Stimulated activated naive B cell treated with anti-CD40 and anti-IgM and Interleukin-4, amounts not matched to agents 10 μg/mL and 1 μg/mL and 100 μg/mL, for 72 hours (primary cell): ENCODE measurements at places on chromosomes 2 and 18.

DNA sequence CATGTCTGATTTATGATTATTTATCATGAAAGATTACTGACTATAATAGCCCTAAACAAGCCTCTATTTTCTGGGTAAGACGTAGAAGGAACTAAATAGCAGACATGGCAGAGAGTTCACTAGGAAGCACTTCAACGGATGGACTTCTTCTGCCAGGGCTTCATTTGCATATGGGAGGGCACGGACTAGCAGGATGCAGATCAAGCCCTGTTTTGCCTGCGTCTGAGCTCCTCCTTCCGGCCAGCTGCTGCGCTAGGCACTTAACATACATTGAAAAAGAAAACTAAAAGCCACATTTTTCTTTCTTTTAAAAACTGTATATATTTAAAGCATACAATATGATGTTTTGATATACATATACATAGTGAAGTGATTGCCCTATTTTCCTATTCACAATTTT, 340.0 kb upstream of the MEX3C start:
- no peak overlapping the region for H3K4me3 ChIP-seq
- no peak for DNase-seq
- no peaks in the 10 kb centered on the region for H3K4me1 ChIP-seq
- no peak overlapping the region for H3K27ac ChIP-seq

DNA sequence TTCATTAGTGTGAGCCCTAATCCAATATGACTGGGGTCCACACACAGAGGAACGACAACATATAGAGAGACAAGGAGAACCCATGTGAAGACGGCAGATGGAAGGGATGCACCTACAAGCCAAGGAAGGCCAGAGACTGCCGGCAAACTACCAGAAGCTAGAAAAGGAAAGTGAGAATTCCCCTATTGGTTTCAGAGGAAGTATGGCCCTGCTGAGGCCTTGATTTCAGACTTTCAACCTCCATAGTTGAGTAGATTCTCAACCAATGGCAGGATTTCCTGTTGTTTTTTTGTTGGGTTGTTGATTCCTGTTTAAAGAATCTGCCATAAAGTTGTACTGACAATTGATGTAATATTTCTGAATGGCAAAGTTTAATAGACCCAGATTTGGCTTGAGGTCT, 241.5 kb downstream of the SATB2 start:
- no peak for DNase-seq
- no peak overlapping the region for H3K27ac ChIP-seq
- H3K27me3 ChIP-seq = no peaks in the 10 kb centered on the region
- H3K36me3 ChIP-seq = no peaks in the 10 kb centered on the region

- no peak for DNase-seq
- H3K27ac ChIP-seq = no peak overlapping the region
- H3K4me3 ChIP-seq = no peak overlapping the region
- no peaks in the 10 kb centered on the region for H3K36me3 ChIP-seq
Observed at GRCh38 chr2:41084321-41084720, 632.4 kb upstream of the SLC8A1 start.

DNA sequence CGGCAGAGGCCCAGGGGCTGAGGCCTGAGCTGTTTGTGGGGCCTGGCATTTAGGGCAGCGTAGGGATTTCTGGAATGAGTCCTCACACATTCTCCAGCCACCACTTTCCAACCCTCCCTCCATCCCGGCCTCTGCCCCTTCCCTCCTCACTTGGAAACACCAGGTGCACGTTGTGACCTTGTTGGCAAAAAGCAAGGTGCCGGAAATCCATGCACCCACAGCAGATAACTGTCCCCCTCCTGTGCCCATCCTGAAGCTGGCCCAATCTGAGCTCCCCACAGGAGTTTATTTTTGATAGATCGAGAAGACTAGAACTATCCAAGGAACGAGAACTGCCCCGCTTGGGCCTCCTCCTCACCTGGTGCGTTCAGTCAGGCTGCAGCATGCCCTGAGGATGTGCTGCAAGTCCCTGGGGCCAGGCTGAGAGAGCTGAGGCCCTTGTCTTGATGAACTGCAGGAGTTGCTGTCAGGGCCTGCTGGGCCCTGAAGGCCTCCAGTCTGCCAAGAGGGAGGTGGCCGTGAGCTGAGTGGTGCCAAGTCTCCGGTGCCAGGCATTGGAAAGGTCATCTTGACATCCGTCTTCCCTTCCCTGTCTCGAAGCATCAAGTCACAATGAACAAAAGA, 55.8 kb downstream of the CTIF start:
- peaks cover 3% of the 10 kb centered on the region for H3K4me1 ChIP-seq
- no peak for DNase-seq
- no peak overlapping the region for H3K27ac ChIP-seq
- H3K27me3 ChIP-seq = no peaks in the 10 kb centered on the region

DNA sequence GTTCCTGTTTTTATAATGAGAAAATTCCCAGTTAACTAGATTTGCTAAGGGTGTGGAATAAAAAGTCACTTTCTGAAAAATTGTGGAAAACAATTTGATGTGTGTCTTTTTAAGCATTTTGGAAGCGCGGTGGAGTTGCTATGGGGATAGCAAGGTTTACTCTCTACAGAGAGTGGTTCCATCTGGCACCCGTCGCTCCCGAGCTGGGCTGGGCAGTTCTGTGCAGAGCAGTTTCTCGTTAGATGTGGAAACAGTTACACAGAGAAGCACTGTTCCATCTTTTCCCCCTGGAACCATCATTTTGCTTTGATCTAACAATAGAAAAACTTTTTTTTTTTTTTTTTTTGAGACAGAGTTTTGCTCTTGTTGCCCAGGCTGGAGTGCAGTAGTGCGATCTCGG, 17.4 kb downstream of the LDLRAD4 start:
- no peak overlapping the region for H3K4me3 ChIP-seq
- H3K36me3 ChIP-seq = no peaks in the 10 kb centered on the region
- H3K4me1 ChIP-seq = no peaks in the 10 kb centered on the region
- no peaks in the 10 kb centered on the region for H3K27me3 ChIP-seq
- no peak for DNase-seq

- no peak overlapping the region for H3K27ac ChIP-seq
- H3K4me1 ChIP-seq = no peaks in the 10 kb centered on the region
- no peaks in the 10 kb centered on the region for H3K36me3 ChIP-seq
- H3K27me3 ChIP-seq = no peaks in the 10 kb centered on the region
- DNase-seq = no peak
Observed at GRCh38 chr2:16134436-16135165, 194.3 kb downstream of the MYCN start.

GRCh38 chr2:44510246-44510645, 148.5 kb downstream of the CAMKMT start:
- H3K36me3 ChIP-seq = peaks cover 12% of the 10 kb centered on the region
- no peaks in the 10 kb centered on the region for H3K4me1 ChIP-seq
- no peaks in the 10 kb centered on the region for H3K27me3 ChIP-seq

DNA sequence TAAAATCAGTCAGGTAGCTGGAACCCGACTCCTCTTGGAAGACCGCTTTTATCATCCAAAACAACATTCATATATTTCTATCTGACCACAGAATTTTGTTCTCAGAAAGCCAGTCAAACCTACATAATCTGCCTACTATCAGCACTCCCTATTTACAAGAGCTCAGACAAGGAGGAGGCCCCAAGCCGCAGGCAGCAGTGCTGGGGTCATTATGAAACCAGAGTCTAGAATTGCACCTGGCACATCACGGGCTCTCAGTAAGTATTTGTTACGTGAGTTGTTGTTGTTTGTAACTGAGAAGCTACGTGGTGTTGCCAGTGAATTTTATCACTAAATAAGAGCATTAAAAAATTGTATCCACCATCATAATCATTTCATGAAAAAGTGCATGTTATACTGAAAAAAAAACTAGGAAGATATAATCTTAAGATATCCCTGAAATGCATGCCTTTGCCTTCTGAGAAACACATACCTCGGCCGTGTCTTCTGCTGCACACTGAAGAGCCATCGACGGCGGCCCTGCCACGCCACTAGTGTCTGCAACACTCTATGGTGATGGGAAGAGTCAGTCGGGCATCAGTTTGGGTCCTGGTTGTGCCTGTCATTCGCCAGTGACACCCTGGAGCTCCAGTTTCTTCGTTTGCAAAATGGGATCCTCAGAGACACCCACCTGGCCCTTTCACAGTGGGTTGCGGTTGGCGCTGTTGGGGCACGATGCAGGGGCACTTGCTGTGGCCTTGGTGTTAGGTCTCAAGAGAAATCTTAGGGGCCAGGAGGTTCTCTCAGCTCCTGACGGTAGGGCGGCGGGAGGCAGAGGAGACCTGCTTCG, 505.9 kb downstream of the EIPR1 start:
- H3K4me3 ChIP-seq = no peak overlapping the region
- no peaks in the 10 kb centered on the region for H3K36me3 ChIP-seq
- H3K27me3 ChIP-seq = no peaks in the 10 kb centered on the region
- no peak overlapping the region for H3K27ac ChIP-seq
- no peaks in the 10 kb centered on the region for H3K4me1 ChIP-seq

GRCh38 chr2:22079583-22079982, 955.8 kb downstream of the TDRD15 start:
- no peaks in the 10 kb centered on the region for H3K36me3 ChIP-seq
- H3K4me3 ChIP-seq = no peak overlapping the region
- H3K27me3 ChIP-seq = no peaks in the 10 kb centered on the region
- no peak overlapping the region for H3K27ac ChIP-seq
- no peaks in the 10 kb centered on the region for H3K4me1 ChIP-seq
- no peak for DNase-seq

DNA sequence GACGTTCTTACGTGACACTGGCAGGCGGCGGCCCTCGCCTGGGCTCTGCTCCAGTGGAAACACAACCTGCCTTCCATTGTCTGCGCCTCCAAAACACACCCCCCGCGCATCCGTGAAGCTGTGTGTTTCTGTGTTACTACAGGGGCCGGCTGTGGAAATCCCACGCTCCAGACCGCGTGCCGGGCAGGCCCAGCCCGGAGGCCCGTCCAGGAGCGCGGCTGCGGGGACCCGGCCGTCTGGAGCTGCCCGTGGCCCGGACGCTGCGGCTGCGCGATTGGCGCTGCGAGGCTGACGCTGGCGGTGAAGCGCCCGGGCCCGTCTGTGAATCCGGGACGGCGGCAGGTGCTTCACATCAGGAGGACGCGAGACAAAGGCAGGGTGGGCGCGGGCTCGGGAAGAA, 670.3 kb upstream of the SALL3 start:
- H3K27me3 ChIP-seq = peaks cover 9% of the 10 kb centered on the region
- no peaks in the 10 kb centered on the region for H3K36me3 ChIP-seq
- H3K4me1 ChIP-seq = no peaks in the 10 kb centered on the region
- no peak overlapping the region for H3K4me3 ChIP-seq
- DNase-seq = no peak

DNA sequence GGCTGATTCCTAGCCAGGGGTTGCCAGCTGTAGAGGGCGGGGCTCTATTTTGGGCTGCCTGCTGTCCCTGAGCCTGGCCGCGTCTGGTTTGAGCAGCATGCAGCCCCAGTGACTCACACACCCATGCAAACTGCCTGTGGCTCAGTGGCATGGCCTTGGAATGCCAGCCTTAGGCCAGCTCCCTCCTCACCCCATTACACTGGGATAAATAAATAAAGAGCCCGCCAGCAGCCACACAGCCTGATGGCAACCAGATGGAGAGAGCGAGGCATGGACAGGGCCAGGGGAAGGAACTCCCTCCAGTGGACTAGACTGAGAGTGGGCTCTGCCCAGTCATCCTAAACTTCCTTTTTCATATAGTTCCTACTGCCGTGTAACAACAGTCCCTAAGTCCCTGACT, 18.3 kb downstream of the NHEJ1 start:
- H3K36me3 ChIP-seq = peaks cover 67% of the 10 kb centered on the region
- no peaks in the 10 kb centered on the region for H3K4me1 ChIP-seq
- H3K27ac ChIP-seq = no peak overlapping the region
- H3K27me3 ChIP-seq = no peaks in the 10 kb centered on the region

GRCh38 chr2:77873506-77873905, 351.3 kb upstream of the LRRTM4 start:
- H3K27me3 ChIP-seq = no peaks in the 10 kb centered on the region

DNA sequence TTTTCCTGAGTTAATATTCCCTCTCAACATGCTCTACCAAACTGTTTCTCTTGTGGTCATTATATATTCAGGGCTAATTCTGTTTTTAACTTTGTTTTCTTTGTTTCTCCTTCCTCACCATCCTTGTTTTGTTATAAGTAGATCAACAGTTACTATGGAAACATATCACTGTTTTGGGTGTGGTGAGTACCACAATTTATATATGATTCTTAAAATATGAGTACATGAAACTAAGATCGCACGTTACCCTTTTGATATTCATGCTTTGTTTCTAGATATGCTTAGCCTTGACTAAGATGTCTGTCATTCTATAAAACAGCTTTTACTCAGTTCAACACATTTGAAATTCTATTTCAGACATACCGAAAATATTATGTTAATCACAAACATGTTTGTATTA, 232.3 kb upstream of the ITGA4 start:
- H3K4me3 ChIP-seq = no peak overlapping the region
- DNase-seq = no peak
- H3K4me1 ChIP-seq = no peaks in the 10 kb centered on the region
- H3K27ac ChIP-seq = no peak overlapping the region
- no peaks in the 10 kb centered on the region for H3K36me3 ChIP-seq

DNA sequence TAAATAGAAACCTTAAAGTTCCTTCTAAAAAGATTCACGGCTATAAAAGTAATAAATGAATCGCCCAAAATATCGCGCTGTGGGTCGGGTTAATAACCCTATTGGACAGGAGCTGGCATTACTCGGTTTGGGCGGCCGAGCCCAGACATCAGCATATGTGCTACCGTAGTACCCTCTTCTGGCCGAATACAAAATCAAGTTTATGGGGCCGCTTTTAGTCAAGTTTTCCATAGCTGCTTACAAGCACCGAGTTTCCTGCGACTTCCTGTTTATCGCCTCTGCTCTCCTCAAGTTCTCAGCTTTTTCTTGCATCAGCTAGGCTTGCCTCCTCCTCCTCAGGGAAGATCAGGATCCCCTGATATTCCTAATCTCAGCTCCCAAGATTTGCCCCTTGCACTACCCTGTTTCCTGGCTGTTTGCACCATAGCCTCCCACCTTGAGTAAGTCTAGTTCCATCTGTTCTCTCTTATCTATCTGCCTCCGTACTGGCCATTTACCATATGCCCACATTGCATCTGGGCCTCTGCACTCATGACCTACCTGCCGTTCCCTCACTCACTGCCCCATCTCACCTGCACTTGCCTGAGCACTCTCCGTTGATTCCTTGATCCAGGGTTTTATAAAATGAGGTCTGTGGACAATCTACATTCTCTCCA, 56.1 kb downstream of the SLC35F5 start:
- H3K27me3 ChIP-seq = no peaks in the 10 kb centered on the region
- peaks cover 42% of the 10 kb centered on the region for H3K4me1 ChIP-seq
- peak overlapping the region; percentile 74 for H3K4me3 ChIP-seq
- H3K27ac ChIP-seq = peak overlapping the region; percentile 94
- DNase-seq = peak; percentile 64

- H3K4me3 ChIP-seq = peak overlapping the region; percentile 93
- H3K36me3 ChIP-seq = peaks cover 10% of the 10 kb centered on the region
- peak overlapping the region; percentile 99 for H3K27ac ChIP-seq
Observed at GRCh38 chr2:156399224-156399949, 36.8 kb upstream of the GPD2 start.
